ENCODE measurements at places on chromosomes 5 and 9.
A peak's percentile ranks its signal among the peaks of the same experiment; 100 is the strongest.

GRCh38 chr9:137217276-137218211 lies 4.5 kb downstream of the RNF208 start:
- DNase-seq = peak; percentile 60

- no peak for DNase-seq
These were observed 347.6 kb downstream of the EBF1 start for GRCh38 chr5:158751961-158752655.

- DNase-seq = no peak
These were observed 91.5 kb upstream of the NREP start for GRCh38 chr5:111848476-111848875.

- DNase-seq = peak; percentile 47
These were observed 25.2 kb downstream of the TMEM252 start for GRCh38 chr9:68515326-68516017.

GRCh38 chr5:136776022-136776927 lies 410.9 kb upstream of the TRPC7 start:
- no peak for DNase-seq

GRCh38 chr5:17094830-17095229 lies 122.6 kb upstream of the BASP1 start:
- DNase-seq = no peak

DNA sequence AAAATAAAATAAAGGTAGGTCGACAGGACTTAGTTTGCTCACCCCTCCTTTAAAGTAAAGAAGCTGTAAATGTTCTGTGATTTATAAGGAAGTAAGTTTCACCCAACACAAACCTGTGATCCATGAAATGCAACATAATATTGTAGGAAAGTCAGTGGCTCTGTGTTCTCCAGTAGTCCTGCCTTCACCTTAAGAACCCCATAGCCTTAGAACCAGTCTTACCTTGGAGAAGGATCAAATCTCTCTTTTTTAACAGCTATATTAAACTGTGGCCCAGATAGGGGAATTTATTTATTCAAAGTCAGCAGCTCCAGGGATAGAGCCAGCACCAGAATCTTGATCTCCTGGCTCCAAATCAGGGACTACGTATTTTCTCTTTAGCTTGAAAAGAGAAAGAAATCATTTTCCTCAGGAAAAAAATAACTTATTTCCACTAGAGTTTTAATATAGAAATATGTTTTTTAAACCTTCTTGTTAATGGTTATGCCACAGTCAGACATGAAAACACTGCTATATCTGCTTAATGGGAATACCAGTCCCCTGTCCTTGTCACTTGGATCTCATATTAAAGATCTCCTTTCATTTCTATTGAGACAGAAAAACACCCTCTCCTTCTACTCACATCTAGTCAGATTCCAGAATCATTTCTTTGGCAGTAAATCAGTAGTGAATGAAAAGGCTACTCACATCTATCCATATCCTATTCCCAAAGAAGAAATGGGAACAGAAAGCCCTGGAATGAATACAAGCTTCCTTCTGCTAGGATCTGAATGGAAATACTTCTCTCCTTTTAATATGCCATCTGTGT lies 269.2 kb upstream of the TNC start:
- no peak for DNase-seq

DNA sequence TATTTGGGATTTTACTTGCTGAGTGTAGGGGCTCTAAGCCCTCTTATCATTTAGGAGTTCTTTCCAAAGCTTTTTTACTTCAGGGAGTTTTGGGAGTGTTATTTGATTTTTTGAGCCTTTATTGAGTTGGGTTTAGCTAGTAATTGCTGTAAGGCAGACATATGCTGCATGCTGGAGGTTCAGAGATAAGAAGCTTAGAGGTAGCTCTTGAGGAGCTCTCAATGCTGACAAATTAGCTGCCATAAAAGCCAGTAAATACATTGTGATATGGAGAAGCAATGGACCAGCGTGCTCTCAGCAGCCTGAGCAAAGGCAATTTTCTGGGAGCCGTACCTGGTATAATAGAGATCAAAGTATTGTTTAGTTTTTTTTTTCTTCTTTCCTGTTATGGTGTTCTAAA lies 11.6 kb downstream of the ARHGEF28 start:
- DNase-seq = no peak

- DNase-seq = no peak
These were observed 45.7 kb upstream of the PTGS1 start for GRCh38 chr9:122325124-122325523.
